ENCODE measurements at places on chromosomes 2 and 18. TPM values are rescaled to one million over a fixed set of nuclear protein-coding genes. Genes with fewer than 3 reads are reported as not detected.

DNA sequence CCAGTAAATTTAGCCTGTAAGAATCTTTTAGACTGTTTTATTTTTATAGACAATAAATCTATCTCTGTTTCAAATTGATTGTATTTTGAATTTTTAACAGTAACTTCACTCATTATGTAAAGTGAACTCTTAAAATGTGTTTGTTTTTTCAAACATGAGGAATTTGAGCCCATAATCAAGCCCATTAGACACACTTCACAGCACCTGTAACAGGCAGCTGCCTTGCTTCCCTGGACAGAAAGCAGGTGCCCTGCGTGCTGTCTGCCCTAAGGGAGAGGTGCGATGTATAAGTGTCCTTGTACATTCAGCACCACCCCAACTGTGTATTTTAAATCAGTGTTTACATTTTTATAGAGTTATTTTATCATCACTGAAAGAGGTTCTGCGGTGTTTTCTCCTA, 186.5 kb upstream of the TPO start:
- no peak for DNase-seq

The TUBB8B gene
- polyA plus RNA-seq, result 0.64 TPM

DNA sequence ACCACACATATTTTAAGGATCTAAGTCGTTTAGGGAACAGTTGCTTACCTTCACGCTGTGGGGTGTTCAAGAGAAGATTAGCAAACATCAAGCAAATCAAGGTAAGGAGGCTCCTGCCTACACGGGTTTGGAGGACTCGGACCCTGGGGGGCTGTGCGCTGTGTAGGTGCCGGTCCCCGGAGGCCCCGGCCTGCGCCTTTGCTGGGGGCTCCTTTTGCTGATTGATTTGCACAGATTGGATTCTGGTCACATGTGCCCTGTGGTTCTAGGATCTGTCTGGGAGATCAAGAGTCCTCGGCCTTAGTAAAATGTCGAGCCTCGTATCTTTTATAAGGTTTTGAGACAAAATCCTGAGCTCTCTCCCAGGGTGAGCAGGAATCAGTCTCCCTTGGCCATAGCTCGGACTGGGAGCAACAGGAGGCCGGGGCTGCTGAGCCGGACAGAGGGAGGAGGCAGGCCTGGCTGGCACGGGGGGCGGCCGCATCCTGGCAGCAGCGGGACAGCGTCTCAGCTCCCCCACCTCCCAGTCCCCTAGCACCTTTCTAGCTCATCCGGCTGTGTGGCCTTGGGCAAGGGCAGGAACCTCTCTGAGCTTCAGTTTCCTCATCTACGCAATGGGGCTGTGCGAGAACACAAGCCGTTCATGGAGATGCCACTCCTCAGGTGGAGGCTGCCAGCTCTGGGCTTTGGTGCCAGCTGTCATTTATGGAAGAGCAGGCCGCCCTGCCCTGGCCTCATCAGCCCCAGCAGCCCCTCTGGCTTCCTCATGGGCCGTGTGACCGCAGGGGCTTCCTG, 147.2 kb downstream of the MBP start:
- DNase-seq, result no peak

GRCh38 chr2:119481501-119482455, 42.5 kb downstream of the SCTR start:
- no peak for DNase-seq

- no peak for DNase-seq
These were observed 24.5 kb downstream of the SLC66A2 start for GRCh38 chr18:79926715-79927606.

GRCh38 chr2:14720319-14720718, 87.8 kb downstream of the LRATD1 start:
- no peak for DNase-seq

- DNase-seq, result no peak
These were observed 418.0 kb downstream of the TMEM182 start for GRCh38 chr2:103179798-103180197.

DNA sequence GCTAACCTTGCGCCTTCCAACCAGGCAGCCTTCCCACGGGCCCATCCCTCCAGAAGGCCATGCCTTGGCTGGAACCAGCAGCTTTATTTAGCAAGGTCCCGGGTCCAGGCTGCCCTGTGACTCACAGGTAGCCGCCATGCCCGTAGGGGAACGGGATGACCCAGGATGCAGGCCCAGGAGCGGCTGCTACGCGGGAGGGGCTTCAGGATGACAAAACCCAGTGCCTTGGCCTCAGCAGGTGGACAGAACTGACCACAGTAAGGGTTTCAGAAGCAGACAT, 63.3 kb downstream of the RTP5 start:
- DNase-seq, result no peak

The NMUR1 gene
- 0.76 TPM for polyA plus RNA-seq

The VIL1 gene
- 26.9 TPM for polyA plus RNA-seq

- no peak for DNase-seq
These were observed 150.2 kb upstream of the SPATS2L start for GRCh38 chr2:200156166-200156835.

The SLC8A1 gene
- polyA plus RNA-seq, result 76.3 TPM

Data from right renal cortex interstitium (tissue), 3 donors.